ENCODE measurements at places on chromosomes 7 and 10. TPM values are rescaled to one million over a fixed set of nuclear protein-coding genes. Genes with fewer than 3 reads are reported as not detected.

DNA sequence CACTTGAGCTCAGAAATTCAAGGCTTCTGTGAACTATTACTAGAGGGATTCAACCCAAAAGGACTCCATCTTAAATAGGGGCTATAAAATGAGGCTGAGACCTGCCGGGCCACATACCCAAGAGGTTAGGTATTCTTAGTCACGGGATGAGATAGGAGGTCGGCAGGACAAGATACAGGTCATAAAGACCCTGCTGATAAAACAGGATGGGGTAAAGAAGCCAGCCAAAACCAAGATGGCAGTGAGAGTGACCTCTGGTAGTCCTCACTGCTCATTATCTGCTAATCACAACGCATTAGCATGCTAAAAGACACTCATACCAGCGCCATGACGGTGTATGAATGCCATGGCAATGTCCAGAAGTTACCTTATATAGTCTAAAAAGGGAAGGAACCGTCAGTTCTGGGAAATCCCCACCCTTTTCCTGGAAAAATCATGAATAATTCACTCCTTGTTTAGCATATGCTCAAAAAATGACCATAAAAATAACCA, 101.2 kb upstream of the TRIM24 start:
- DNase-seq: no peak

GRCh38 chr10:76880931-76881330, 756.7 kb downstream of the KCNMA1 start:
- no peak for DNase-seq

DNA sequence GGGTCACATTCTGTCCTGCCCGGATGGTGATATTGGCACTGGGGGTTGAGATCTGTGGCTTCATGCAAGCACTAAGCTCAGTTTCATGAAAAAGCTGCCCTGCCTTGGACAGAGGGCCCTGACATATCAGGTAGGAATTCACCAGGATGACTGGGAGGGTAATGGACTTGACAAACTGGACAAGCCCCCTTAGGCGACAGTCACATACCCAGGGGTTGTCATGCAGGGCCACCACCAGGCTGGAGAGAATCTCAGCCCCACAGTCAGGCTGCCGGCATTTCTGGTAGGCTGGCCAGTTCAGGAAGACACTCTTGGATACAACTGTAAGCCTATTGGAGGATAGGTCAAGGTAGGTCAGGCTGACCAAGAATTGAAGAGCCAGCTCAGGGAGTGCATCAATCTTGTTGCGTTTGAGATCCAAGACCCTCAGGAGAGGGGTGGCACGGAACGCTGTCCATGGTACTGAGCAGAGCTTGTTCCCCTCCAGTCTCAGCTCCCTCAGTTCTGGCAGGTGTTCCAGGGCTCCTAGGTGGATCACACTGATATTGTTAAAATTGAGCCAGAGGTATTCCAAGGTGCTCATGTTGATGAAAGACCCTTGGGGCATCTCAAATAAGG, 824 bp downstream of the LRIT2 start:
- no peak for DNase-seq

DNA sequence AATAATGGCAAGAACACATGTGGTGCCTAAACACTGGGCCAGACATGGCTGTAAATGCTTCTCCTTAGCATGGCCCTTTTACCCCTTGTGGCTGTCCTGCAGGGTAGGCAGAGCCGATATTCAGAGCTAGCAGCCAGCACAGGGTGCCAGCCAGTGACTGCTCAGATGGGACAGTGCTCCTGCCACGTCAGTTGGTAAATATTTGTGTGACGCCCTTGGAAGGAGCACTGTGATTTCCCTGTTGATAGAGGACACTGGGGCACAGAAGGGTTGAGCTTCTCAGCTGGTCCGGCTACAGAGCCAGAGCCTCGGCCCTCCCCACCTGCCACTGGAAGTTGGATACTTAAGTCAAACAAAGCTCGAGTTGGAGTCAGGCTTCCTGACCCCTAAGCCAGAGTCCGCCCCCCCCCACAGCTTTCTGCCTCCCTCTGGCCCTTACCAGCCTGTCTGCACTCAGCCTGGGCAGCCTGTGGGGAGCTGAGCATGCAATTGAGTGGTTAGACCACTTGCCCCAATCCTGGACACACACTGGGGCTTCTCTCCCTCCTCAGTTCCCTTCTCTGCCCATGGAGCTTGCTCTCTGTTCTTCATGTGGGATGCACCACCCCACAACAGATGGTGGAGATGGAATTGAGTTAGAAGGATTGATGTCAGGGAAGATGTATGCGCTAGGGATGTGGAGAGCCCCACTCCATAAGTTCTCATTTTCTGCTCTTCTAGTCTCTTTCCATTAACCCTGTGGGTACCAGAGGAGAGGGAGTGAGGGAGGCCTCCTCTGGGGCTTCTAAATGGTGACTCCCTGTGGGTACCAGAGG, 350.8 kb downstream of the PLXNA4 start:
- DNase-seq: peak; percentile 47

DNA sequence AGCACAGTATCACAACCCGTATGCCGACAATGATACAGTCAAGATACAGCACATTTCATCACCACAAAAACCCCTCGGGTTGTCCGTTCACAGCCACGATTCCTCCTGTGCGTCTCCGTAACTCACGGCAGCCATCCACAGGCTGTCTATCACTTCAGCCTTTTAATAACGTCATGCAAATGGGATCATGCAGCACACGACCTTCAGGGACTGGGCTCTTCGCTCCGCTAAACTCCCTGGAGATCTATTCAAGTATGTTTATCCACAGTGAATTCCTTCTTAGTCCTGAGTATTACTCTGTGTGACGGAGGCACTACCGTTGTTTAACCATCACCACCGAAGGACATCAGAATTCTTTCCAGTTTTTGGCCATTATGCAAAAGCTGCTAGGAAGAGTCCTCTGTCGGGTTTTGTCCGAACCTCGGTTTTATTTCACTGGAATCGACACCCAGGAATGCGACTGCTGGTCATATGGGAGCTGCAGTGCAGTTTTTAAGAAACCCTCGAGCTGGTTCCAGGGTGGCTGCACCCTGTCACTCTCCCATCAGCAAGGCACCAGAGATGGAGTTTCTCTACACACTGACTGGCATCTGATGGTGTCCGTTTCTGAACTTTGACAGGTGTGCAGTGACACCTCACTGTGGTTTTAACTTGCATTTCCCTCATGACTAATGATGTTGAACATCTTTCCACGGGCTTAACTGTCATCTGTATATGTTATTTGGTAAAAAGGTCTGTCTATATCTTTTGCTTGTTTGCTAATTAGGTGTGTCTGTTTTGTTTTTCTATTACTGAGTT, 193.6 kb downstream of the MAD1L1 start:
- DNase-seq: peak; percentile 3

- no peak for DNase-seq
Measured at GRCh38 chr10:122285506-122286444, 14.7 kb downstream of the BTBD16 start.

DNA sequence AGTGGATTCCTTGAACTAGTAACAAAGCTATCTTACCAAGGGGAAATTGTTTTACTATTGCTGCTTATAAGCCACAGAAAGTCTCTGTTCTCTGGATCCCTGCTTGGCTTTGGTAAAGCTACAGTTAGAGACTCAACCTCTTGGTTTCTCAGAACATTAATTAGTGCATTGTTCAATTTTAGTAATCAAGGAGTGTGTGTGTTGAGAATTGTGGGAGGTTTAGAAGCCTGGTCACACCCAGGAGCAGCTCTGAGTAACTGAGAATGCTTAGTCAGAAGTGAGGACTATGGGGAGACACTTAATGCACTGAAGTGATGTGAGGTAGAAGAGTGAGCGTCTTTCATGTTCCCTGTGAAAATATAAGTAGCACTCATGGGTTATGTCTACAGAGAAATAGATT, 8.2 kb upstream of the ACTA2 start:
- no peak for DNase-seq

BLVRA gene
- 2.9 TPM for total RNA-seq

HILPDA gene
- 5.8 TPM for total RNA-seq

CALML3 gene
- total RNA-seq: 0.09 TPM

CFAP70 gene
- 1.2 TPM for total RNA-seq

AKR1C1 gene
- 88.1 TPM for total RNA-seq

Measured in left colon (tissue), 2 donors.